Effector CD4-positive, alpha-beta T cell (primary cell): ENCODE measurements at places on chromosomes 6 and 20.

GRCh38 chr6:43971776-43972126 lies 155.5 kb downstream of the MRPL14 start:
- no peak for DNase-seq

- DNase-seq: no peak
Observed at GRCh38 chr6:127950566-127951145, 49.8 kb upstream of the THEMIS start.

GRCh38 chr6:131124336-131125071 lies 10.8 kb upstream of the AKAP7 start:
- no peak for DNase-seq

GRCh38 chr6:45854149-45854742 lies 161.4 kb downstream of the CLIC5 start:
- DNase-seq: no peak

DNA sequence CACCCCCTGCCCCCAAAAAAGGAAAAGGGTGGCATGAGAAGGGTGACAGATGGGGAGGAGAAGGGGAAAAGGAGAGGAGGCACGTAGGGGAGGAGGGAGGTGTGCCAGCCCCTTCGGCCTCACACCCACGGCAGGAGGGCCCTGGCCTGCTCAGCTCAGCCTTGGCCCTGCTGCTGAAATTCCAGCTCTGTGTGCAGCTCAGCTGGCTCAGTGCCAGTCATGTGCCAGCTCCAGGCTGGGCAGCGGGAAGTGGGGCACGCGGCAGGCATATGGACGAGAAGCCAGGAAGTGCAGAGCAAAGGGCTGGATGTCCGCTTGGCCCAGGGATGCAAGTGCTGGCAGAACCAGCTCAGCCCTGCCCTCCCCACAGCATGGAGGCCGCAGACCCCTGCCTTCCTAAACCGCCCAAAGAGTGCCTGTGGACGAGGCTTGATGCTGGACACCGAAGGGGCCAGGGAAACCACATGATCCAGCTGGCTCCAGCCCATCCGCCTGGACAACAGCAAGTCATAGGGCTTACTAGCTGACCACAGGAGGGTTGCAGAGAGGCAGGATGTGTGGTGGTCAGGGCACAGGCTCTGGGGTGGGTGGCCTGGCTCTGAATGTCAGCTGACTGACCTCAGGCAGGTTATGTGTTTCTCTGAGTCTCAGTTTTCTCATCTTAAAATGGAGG lies 60.2 kb downstream of the NOL4L start:
- no peak for DNase-seq

- no peak for DNase-seq
Observed at GRCh38 chr6:39280247-39280731, 33.9 kb downstream of the KCNK17 start.

- no peak for DNase-seq
Observed at GRCh38 chr20:7744411-7744810, 195.8 kb downstream of the HAO1 start.

GRCh38 chr6:130020073-130020906 lies 1.9 kb downstream of the L3MBTL3 start:
- peak; percentile 42 for DNase-seq

DNA sequence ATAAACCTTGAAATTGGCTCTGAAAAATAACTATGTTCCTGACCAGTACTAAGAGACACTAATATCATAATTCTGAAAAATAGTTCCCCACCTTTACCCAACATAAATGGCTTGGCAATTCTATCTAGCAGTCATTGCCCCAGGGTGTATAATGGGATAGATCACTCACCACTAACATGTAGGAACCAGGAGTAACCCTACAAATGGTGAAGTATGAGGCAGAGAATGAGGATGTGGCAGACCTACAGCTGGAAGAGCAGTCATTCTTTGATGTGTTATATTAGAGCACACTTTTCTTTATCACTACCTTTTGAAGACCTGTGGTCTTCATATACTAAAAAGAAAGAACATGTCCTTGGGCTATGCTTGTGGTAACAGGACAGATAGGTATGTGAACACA lies 136.5 kb upstream of the SYNDIG1 start:
- DNase-seq: no peak

DNA sequence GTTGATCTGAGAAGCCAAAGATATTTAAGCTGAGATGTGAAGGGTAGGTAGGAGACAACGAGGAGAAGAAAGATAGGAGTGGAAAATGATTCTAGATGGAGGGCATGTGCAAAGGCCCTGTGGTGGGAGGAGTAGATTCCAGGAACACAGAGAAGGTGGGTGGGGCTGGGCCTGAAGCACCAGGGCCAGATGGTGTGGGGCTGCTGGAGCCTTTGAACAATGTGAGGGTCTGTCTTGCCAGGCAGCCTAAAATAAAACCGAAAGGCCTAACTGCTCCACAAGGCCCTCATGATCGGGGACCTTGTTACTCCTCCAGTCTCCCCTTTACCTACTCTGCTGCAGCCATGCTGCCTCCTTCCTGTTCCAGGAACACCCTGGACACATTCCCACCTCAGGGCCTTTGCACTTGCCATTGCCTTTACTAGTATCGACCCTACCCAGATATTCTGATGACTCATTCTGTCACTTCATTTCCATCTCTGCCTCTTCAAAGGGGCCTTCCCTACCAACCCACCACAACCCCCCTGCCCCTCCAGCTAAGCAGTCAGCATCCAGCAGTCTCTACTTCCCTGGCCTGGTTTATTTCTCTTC lies 20.0 kb downstream of the FAM110A start:
- DNase-seq: no peak

DNA sequence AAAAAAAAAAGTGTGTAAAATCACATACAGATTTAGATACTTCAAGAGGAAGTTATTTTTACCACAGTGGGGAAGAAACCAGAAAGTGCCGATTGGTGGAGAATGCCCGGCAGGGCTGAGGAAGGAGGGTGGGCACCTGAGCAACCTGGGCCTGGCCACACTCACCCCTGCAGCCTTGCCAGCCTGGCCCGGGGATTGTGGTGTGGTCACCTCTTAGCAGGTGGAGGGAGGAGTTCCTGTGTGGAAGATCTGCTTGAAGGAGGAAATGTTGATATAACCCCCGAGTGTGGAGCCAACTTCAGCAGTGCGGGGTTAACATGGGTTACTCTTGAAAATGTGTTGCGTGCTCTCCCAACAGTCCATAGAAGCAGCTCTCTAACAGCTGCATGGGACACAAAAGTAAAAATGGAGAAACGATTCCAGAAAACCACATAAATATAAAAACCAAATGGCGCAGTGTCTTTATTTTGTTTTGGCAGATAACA lies 14.7 kb downstream of the UST start:
- peak; percentile 32 for DNase-seq

DNA sequence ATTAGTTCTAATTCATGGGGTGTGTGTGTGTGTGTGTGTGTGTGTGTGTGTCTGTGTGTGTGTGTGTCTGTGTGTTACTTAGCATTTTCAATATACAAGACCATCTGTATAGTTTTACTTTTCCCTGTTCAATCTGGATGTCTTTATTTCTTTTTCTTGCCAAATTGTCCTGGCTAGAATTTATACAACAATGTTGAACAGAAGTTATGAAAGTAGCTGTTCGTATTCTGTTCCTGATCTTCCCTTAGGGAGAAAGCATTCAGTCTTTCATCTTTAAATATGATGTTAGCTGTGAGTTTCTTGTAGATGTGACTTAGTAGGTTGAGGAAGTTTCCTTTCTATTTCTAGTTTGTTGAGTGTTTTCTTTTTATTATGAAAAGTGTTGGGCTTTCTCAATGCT lies 334.7 kb upstream of the RNF24 start:
- DNase-seq: no peak

- DNase-seq: no peak
Observed at GRCh38 chr6:167832497-167833395, 6.0 kb downstream of the AFDN start.
